ENCODE measurements at places on chromosomes 2 and 18. TPM values are rescaled to one million over a fixed set of nuclear protein-coding genes. Genes with fewer than 3 reads are reported as not detected.

COQ10B gene
- total RNA-seq: 38.2 TPM

LIMS3 gene
- 9.7 TPM for total RNA-seq

PPIG gene
- 44.1 TPM for total RNA-seq

PLEK gene
- 30.0 TPM for total RNA-seq

TEKT4 gene
- total RNA-seq: 0.22 TPM

MAPK4 gene
- not detected for total RNA-seq

GULP1 gene
- total RNA-seq: 11.1 TPM

CYBRD1 gene
- total RNA-seq: 172 TPM

AKAIN1 gene
- total RNA-seq: not detected

NPAS2 gene
- 32.1 TPM for total RNA-seq

FAM237A gene
- total RNA-seq: not detected

BMPR2 gene
- 74.9 TPM for total RNA-seq

KIAA2012 gene
- not detected for total RNA-seq

AP1S3 gene
- total RNA-seq: 0.61 TPM

TOGARAM2 gene
- total RNA-seq: 0.39 TPM

COLEC12 gene
- 36.7 TPM for total RNA-seq

GREB1L gene
- 8.6 TPM for total RNA-seq

ARHGAP15 gene
- total RNA-seq: 11.6 TPM

CPO gene
- total RNA-seq: 0.84 TPM

CCDC121 gene
- total RNA-seq: 2.2 TPM

AOX1 gene
- total RNA-seq: 220 TPM

MLPH gene
- total RNA-seq: 7.3 TPM

LIMS4 gene
- total RNA-seq: 4.9 TPM

SGO2 gene
- total RNA-seq: 1.5 TPM

FTCDNL1 gene
- 4.4 TPM for total RNA-seq
